T-helper 17 cell (primary cell): ENCODE measurements at places on chromosomes 16 and 17. TPM values are rescaled to one million over a fixed set of nuclear protein-coding genes. Genes with fewer than 3 reads are reported as not detected.

The SKAP1 gene
- total RNA-seq, result 136 TPM

The TMC7 gene
- not detected for total RNA-seq

The ACE gene
- 11.6 TPM for total RNA-seq

The MC1R gene
- total RNA-seq, result 13.8 TPM

The KRTAP4-3 gene
- not detected for total RNA-seq

The VAT1L gene
- total RNA-seq, result not detected

DNA sequence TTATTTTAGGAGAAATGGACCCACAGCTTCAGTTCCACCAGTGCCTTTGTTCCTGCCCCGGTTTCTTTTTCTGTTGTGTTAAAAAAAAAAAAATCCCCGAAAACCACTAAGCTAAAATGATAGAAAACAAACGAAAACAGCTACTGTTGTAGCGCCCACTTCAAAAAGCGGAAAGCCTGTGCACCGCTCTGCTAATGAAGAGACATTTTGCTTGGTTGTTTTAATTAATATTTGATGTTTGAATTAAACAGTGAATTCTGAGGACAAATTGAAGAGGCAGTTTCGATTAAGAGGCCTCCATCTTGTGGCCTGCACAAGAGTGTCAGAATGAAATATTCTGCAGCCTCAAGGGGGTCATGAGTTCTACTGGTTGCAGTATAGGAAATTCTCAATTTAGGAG lies 186.7 kb downstream of the RPTOR start:
- no peak for DNase-seq

DNA sequence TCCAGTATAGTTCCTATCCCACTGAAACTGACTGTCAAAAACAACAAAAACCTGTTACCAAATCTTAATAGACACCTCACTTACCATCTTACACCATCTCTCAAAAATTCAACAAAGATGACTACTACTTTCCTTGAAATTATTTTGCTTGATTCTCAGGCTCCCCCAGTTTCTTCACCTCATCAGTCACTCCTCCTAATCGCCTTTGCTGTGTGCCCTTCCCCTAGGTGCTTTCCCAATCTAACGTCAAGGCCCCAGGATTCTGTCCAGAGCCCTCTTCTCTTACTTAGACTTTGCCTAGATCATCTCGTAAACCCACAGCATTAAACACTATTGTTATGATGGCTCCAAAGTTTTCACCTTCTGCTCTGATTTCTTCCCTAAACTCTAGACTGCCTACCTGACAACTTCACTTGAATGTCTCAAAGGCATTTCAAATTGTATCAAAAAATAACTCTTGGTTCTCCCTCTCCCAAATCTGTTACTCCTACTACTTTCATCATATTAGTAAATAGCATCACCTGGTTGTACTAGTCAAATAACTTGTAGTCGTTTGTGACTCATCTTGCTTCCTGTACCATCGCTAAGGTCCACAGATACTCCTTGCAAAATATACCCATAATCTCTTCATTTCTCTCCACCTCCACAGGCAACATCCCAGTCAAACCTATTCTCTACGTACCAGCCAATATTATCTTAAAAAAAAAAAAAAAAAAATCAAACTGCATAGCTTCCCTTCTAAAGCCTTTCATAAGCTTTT lies 18.0 kb downstream of the C16orf87 start:
- DNase-seq, result no peak

- no peak for DNase-seq
Observed at GRCh38 chr17:68613739-68614298, 12.7 kb upstream of the FAM20A start.

GRCh38 chr16:30009085-30009862 lies 1.6 kb downstream of the DOC2A start:
- no peak for DNase-seq

- no peak for DNase-seq
Observed at GRCh38 chr17:69558796-69559195, 144.3 kb downstream of the MAP2K6 start.

DNA sequence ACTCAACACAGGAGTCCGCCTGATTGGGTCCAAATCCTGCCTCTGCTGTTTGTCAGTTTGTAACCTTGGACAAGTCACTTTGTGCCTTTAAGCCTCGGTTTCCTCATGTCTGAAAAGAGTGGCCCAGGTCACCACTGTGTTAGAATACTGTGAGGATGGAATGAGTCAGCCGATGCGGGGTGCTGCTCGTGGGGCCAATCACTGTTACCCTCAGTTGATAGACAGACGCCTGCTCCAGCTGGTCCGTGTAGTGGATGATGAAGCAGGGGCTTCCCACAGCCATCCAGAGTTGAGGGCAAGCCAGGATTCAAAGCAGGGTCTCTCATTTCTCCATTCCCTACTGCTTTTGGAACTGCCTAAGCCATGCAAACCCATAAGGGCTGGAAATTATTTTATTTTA lies 5.8 kb downstream of the FBXL19 start:
- DNase-seq, result no peak

DNA sequence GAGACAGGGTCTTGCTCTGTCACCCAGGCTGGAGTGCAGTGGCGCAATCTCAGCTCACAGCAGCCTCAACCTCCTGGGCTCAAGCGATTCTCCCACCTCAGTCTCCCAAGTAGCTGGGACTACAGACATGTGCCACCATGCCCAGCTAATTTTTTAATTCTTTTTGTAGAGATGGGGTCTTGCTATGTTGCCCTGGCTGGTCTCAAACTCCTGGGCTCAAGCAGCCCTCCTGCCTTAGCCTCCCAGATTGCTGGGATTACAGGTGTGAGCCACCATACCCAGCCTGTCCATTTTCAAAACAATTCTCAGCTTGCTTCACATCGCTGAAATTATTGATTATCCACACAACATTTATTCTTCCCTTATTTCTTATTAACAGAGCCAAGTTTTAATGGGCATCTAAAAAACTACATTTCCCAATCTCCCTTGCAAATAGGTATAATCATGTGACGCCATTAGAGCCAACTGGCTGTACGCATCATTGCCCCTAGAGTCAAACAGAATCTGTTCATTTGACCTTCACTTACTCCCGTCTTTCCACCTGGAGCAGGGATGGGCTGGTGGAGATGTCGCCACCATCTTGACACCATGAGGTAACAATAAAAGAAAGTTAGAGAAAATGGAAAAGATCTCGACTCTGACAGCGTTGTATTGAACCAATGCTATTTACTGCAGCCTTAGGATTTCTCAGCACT lies 148.0 kb upstream of the FOXF1 start:
- no peak for DNase-seq

- DNase-seq, result no peak
Observed at GRCh38 chr17:81503619-81504018, 9.0 kb downstream of the ACTG1 start.

- no peak for DNase-seq
Observed at GRCh38 chr16:64365448-64365931, 756.4 kb downstream of the CDH11 start.

DNA sequence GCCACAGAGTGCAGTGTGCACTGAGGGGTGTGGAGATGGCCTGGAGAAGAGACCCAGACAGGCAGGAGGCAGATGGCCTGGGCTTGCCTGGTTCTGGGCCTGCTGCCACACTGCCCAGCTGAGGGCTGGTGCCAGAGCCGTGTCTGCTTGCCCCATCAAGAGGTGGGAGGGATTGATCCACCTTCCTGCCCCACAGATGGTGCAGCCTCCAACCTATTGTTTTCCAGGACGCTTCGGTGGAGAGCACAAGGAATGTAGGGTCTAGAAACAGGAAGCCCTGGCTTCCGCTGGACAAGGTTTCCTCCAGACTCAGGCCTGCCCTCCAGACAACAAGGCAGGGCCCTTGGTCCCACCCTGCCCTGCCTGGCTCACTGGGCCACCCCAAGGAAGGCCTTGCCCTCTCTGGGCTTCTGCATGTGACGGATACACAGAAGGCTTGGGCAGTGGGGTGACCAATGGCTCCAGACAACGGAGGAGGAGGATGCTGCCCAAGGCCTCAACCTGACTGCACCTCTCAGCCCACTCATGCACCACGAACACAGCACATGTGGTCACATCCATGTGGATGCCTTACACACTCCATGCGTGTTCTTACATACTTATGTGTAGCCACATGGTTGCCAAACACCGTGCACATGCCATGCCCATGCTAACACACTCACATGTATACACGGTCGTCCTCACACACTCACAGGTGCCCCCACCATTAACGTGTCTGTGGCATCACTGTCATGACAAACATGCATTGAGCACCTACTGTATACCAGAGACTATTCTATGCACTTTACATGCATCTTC lies 6.5 kb upstream of the CDH5 start:
- DNase-seq, result no peak

- no peak for DNase-seq
Observed at GRCh38 chr17:65039336-65039988, 17.1 kb downstream of the GNA13 start.

GRCh38 chr17:15247891-15248529 lies 17.1 kb downstream of the PMP22 start:
- DNase-seq, result no peak

DNA sequence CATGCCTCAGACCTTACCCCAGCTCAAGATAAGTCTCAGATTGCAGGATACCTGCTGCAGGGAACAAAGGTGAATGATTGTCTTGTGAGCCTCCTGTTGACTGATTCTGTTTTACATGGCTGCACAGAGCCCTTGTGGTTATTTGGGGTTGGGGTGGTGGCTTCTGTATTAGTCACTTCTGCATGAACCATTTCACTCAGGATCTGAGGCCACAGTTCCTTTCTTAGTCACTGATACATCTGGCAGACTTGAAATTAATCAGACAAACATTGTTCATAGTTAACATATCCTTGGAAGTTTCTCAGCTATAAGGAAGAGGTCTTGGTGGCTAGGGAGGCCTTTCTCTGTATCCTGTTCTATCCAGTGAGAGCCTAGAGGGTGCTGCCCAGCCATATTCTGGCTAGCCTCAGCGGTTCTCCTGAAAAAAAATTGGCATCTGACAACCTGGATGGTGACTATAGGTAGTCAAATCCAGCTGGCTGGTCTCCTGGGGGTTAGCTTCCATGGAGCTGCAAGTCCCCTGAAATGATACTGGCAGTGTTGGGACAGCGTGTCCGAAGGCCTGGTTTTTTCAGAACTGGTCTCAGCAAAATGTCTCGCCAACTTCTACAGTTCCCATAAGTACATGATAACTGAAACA lies 8.4 kb upstream of the PLK1 start:
- DNase-seq, result no peak

GRCh38 chr17:40219594-40220338 lies 662 bp downstream of the WIPF2 start:
- peak; percentile 18 for DNase-seq

- no peak for DNase-seq
Observed at GRCh38 chr17:70668276-70668937, 499.1 kb downstream of the KCNJ2 start.

DNA sequence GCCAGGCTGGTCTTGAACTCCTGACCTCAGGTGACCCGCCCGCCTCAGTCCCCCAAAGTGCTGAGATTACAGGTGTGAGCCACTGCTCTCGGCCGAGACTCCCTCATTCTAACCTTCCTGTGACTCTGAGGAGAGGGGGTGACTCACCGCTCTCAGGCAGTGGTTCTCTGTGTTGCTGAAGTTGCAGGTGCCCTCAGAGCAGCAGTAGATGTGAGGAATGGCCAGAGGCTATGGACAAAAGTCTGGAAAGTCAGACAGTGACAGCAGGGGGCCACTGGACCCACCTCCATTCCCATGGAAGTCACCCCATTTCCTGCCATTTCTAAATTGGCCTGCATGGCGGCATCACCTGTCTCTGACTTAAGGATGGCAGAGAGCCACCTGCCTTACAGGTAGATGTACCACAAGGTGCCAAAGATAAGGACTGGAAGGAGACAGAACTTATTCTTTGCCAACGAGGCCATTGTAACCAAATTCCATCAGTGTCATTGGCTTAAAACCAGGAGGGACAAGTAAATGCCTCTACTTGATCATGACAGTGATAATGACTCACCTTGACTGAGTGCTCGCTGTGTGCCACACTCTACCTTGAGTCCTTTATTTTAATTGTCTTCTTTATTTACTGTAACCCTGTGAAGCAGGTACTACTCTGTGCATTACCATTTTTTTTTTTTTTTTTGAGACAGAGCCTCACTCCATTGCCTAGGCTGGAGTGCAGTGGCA lies 15.3 kb upstream of the CNOT1 start:
- DNase-seq, result no peak
